ENCODE measurements at places on chromosomes 6 and 20. TPM values are rescaled to one million over a fixed set of nuclear protein-coding genes. Genes with fewer than 3 reads are reported as not detected.
A peak's percentile ranks its signal among the peaks of the same experiment; 100 is the strongest.

MYLK4 gene
- total RNA-seq = 3.8 TPM

GRCh38 chr6:35088281-35089215, 52.6 kb downstream of the TCP11 start:
- no peak for DNase-seq

- no peak for DNase-seq
Measured at GRCh38 chr20:15406072-15406471, 1068.7 kb upstream of the FLRT3 start.

IPCEF1 gene
- 9.4 TPM for total RNA-seq

DNA sequence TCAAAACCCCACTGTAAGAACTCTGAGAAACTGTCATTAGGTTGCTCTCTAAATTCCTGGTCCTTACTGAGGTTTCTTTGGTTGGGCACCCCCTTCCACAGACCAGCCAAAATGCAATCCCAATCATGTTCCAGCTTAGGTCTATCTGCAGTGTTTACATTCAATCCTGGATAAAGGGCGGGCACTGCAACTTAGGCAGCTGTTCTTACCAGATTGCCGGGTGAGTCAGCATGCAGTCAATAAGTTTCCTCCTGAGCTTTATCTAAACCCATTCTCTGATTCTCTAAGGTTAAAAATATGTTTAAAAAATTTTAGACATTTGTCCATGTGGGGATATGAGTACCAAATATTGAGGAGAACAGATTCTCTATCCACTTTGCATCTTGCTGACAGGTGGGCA, 197.8 kb downstream of the HAO1 start:
- DNase-seq = no peak

DNA sequence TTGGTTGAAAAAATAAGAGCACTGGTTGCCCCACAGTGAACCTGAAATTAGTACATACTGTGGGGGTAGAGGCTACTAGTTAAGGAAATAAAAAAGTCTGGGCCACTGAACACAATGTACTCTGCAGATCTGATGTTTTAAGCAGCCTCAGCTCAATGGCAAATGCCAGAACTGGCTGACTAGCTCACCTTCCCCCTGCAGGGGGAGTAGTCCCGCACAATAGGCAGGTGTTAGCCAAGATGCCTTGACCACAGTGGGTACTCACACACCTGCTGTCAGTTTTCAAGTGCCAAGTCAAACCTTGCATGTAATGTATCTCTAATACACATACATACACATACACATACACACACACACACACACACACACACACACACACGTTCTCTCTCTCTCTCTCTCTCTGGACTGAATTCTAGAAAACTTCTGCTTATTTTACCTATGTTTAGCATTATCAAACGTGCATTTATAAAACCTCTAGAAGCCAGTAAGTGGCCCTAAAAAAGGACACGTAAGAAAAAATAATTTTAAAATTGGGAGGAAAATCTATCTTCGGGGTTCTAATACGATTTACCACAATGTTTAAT, 36.1 kb downstream of the GMDS start:
- DNase-seq = no peak

GRCh38 chr6:53579338-53579737, 34.4 kb upstream of the GCLC start:
- DNase-seq = no peak

DNAAF9 gene
- 35.6 TPM for total RNA-seq

DNA sequence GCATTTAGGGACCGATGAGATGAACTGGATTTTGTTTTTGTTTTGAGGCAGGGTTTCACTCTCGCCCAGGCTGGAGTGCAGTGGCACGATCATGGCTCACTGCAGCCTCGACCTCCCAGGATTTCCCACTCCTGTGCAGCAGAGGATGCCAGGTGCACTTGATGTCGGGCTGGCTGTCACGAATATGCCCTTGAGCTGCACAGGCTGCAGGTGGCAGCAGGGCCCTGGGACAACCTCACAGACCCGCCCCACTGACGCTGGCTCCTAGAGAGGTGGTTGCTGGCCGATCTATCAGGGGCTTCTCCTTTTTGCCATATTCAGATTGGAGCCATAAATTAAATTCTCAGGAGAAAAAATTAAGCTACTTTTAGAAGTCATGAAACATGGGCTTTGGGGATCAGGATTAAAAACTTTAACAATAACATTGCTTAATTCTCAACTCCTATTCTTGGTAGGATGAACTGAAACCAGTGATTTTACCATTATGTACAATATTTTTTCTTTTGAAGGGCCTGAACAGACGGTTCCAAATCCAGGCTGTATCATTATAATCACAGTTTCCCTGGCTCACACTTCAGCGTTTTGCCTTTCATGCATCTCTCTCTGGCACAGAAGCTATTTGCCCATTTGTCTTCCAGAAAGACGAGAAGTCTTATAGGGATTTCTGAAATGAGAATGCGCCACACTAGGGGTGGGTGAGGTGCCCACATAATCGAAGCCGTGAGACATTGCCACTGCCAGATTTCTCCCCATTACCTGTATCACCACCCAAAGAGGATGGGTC, 32.4 kb downstream of the NQO2 start:
- no peak for DNase-seq

RGL2 gene
- total RNA-seq = 63.8 TPM

GRCh38 chr6:170143401-170144150, 147.3 kb downstream of the DLL1 start:
- DNase-seq = no peak

DNA sequence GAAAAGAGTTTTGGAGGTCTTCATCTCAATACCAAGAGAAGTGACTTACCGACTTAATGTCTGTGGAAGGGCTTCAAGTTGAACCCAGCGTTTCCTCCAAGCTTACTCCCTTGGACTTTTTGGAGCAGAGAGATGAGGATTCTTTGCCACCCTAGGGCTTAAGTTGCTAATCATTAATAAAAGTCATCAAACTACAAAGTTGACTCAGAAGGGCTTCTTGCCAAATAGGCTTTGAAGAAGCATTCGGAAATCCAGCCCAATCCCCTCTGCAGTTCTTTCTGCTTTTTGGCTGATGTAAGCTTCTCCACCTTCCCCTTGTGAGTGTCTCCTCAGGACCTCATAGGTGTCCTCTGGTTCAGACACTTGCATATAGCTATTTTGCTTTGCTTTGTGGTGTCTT, at the start of gene SLC17A3:
SLC17A3 (minus strand) TSS at position 126 of the 400 bp plus-strand sequence. CDS start 5,856 bp downstream, outside the sequence.
- DNase-seq = no peak

EPB41L1 gene
- 57.6 TPM for total RNA-seq

GRCh38 chr6:2688401-2689064, 62.2 kb downstream of the MYLK4 start:
- no peak for DNase-seq

DNA sequence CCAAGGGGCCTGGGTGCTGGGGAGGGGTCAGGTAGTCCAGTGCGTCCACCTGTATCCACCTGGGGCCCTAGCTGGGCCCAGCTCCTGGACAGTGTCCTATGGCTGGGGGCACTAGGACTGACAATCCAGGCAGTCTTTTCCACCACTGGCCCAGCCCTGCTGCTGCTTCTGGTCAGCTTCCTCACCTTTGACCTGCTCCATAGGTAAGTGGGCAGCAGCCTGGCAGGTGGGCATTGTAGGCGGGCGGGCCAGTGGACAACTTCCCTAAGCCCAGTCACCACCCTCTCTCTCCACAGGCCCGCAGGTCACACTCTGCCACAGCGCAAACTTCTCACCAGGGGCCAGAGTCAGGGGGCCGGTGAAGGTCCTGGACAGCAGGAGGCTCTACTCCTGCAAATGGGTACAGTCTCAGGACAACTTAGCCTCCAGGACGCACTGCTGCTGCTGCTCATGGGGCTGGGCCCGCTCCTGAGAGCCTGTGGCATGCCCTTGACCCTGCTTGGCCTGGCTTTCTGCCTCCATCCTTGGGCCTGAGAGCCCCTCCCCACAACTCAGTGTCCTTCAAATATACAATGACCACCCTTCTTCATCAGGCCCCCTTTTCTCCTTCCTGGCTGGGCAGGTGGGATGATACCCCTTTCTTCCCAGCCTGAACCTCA, 584 bp downstream of the C20orf141 start:
- DNase-seq = no peak

- no peak for DNase-seq
Measured at GRCh38 chr20:11216451-11217314, 542.9 kb upstream of the JAG1 start.

EYS gene
- total RNA-seq = 3.5 TPM

KIAA1755 gene
- total RNA-seq = 21.6 TPM

GRCh38 chr20:49318091-49318429, 40.2 kb upstream of the ZNFX1 start:
- no peak for DNase-seq

PARD6B gene
- total RNA-seq = 5.0 TPM

ADGB gene
- 6.6 TPM for total RNA-seq

NR2E1 gene
- total RNA-seq = 0.83 TPM

GRCh38 chr6:1856381-1856780, 246.7 kb downstream of the FOXC1 start:
- DNase-seq = peak; percentile 62

DNA sequence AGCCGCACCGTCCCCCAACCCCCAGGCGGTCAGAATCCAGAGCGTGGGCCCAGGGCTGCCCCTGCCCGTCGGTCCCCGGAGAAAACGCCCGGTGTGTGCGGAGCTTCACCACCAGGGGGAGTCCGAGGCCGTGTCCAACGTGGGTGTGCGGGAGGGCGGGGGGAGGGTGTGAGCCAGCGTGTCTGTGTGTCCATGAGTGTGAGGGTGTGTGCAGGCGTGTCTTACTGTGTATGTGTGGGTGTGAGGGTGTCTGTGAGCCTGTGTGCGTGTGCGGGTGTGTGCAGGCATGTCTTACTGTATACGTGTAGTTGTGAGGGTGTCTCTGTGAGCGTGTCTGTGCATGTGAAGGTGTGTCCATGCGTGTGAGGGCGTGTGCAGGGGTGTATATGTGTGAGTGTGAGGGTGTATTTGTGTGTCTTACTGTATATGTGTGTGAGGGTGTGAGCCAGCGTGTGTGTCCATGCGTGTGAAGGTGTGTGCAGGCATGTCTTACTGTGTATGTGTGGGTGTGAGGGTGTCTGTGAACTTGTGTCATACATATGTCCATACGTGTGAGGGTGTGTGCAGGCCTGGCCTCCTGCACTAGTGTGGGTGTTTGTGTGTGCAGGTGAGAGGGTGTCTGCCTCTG, 24.6 kb upstream of the GATA5 start:
- DNase-seq = peak; percentile 82

DNA sequence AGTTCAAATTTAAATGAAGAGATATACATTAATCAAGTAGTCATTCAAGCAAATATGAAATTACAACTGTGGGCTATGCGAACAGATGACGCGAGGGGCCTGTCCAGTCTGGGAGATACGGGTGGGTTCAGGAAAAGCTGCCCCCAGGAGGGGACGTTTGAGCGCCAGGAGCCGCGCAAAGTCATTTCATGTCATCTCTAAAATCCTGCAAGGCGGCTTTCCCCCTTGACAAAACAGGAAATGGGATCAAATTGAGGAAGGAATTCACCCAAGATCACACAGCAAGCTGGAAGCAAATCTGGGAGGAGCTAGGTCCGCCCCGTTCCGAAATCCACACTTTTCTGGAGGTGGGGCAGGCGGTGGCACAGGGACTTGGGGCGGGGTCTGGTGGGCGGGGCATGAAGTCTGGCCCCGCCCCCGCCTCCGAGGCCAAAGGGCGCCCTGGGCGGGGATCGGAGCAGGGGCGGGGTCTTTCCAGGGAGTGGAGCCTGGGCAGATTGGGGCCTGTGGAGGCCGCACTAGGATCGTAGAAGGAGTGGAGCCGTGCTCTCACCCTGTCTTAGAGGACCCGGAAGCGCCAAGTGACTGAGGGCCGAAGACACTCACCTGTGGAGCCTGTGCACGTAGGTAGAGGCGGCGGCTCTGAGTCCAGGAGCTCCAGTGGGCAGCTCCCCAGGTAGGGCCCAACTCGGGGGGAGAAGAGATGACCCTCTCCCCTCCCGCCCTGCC, at the start of gene LPIN3:
LPIN3 (plus strand) TSS at position 495 of the 729 bp plus-strand sequence. CDS start 4,983 bp downstream, outside the sequence.
- DNase-seq = no peak

DNA sequence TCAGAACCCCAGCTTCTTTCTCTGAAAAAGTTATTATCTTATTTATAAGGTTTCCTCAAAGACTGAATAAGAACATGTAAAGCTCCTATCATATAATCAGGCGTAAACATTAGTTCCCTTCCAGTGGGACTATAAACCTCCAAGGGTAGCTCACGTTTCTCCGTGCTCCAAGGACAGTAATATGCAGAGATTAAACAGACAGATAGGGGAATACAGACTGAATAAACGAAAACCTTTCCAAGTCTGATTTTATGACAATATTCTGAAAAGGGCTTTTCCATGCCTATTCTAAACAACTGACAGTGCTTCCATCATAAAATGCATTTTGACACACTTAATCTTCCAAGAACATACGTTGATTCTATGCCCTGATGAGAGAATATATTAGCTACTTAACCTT, 22.8 kb downstream of the BACH2 start:
- no peak for DNase-seq

ANKRD66 gene
- 0.69 TPM for total RNA-seq

CALHM6 gene
- total RNA-seq = 6.7 TPM

DNA sequence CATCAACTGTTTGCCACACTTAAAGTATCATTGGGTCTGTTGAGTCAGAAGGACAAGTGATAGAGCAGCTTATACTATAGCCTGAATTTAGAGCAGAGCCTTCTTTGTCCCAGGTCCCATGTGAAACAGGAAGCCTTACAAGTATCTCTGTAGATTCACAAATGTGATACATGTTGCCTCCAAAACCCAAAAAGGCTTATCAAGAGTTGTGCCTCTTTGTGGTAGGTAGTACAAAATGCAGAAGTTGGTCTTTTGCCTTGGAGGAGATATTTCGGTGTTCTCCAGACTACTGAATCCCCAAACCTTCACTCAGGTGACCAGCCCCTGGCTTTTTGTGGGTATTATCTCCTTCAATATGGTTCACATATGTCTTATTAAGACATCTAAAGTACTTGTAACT, 172.8 kb upstream of the PROKR2 start:
- no peak for DNase-seq

DNA sequence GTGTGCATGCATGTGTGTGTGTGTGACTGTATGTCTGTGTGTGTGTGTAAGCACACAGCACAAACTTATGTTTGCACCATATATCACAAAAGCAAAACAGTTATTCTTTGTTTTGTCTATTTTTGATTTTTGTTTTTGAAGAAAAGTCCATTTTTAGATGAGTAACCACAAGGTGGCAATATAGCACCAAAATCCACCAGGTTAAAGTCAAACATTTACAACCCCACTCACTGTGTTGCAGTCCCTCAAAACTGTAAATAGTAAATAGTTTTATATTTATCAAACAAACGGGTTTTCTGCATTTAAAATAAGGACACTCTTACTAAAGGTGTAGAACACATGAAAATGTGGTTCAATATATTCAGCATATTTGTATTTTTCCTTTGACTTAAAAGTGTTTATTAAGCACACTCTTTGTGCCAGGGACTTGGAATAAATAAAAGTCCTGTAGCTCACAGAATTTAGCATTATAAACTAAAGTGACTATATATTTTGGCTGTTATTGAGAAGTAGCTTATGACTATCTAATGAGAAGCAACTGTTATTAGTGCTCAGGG, 118.5 kb downstream of the GFRAL start:
- DNase-seq = peak; percentile 58

GRCh38 chr6:116387374-116387773, 16.6 kb downstream of the DSE start:
- DNase-seq = no peak

- peak; percentile 29 for DNase-seq
Measured at GRCh38 chr6:92231171-92231701, 1188.1 kb downstream of the EPHA7 start.

SLC17A3 gene
- not detected for total RNA-seq
